ENCODE measurements at places on chromosomes 3 and 15. TPM values are rescaled to one million over a fixed set of nuclear protein-coding genes. Genes with fewer than 3 reads are reported as not detected.

DNA sequence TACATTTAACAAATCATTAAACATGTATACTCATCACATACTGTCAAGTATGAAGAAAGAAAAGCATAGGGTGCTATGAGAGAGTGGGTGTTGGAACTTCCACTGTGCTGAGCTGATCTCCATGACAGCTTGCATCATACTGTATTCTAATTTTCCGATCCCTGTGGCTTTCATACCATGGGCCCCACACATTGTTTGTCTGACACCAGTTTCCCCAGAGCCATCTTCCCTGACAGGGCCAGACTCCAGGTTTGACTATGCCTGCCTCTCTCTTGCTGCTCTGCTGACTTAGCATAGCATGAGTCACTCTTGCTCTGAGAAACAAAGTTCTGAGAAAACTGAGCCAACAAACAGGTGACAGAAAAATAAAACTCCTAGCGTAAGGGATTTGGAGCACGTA, 37.0 kb upstream of the CASR start:
- peaks cover 34% of the 10 kb centered on the region for H3K4me1 ChIP-seq
- DNase-seq = peak; percentile 90
- peaks cover 3% of the 10 kb centered on the region for H3K36me3 ChIP-seq
- H3K4me3 ChIP-seq = no peak overlapping the region
- H3K27me3 ChIP-seq = peaks cover 3% of the 10 kb centered on the region
- peak overlapping the region; percentile 87 for H3K27ac ChIP-seq

CORO2B gene
- 0.07 TPM for total RNA-seq

- peaks cover 3% of the 10 kb centered on the region for H3K27me3 ChIP-seq
- DNase-seq = peak; percentile 83
- H3K36me3 ChIP-seq = peaks cover 4% of the 10 kb centered on the region
- H3K4me1 ChIP-seq = peaks cover 84% of the 10 kb centered on the region
- no peak overlapping the region for H3K4me3 ChIP-seq
- peak overlapping the region; percentile 87 for H3K27ac ChIP-seq
Observed at GRCh38 chr15:69719527-69720240, 267.1 kb downstream of the RPLP1 start.

- H3K36me3 ChIP-seq = no peaks in the 10 kb centered on the region
- H3K4me1 ChIP-seq = peaks cover 8% of the 10 kb centered on the region
- H3K4me3 ChIP-seq = no peak overlapping the region
- H3K27ac ChIP-seq = no peak overlapping the region
- no peak for DNase-seq
Observed at GRCh38 chr15:92650256-92650655, 5.3 kb downstream of the FAM174B start.

DNA sequence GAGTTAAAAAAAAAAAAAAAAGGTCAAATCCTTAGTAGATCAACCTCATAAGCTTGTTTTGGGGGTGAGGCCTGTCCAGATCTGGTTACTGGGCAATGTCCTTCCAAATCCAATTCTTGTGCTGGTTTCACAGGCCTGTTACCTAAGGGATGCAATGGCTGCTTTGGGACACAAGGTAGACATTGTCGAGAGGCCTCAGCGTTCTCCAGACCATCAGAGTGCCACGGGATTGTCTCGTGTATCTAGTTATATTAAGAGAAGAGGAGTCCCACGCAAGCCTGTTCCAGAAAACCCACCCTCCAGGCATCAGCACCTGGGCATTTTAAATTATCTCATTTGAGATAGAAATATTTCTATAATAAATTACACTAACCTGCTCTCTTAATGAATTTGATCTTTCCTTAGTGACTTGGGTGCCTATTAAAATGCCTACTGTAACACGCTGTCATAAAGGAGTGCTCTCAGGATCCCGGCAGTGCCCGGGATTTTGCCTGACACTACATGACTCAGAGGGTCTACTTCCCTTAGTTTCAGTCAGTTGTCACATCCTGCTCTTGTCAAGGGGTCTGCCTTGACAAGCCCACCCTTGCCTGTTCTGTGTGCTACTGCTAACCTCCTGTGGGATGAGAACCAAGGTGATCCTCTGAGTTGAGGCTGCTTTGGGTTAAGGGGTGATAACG, 116.0 kb downstream of the LIPC start:
- no peaks in the 10 kb centered on the region for H3K36me3 ChIP-seq
- no peak overlapping the region for H3K27ac ChIP-seq
- DNase-seq = no peak
- peaks cover 12% of the 10 kb centered on the region for H3K4me1 ChIP-seq

TNFAIP8L3 gene
- total RNA-seq = not detected

LRRC3B gene
- not detected for total RNA-seq

GRCh38 chr15:57668016-57668415, 38.5 kb upstream of the POLR2M start:
- no peaks in the 10 kb centered on the region for H3K36me3 ChIP-seq
- no peaks in the 10 kb centered on the region for H3K4me1 ChIP-seq
- no peak overlapping the region for H3K4me3 ChIP-seq
- no peak for DNase-seq
- no peak overlapping the region for H3K27ac ChIP-seq

- H3K36me3 ChIP-seq = no peaks in the 10 kb centered on the region
- H3K27ac ChIP-seq = no peak overlapping the region
- no peak for DNase-seq
- no peaks in the 10 kb centered on the region for H3K27me3 ChIP-seq
Observed at GRCh38 chr3:138846262-138846791, 11.6 kb upstream of the PIK3CB start.

GRCh38 chr15:67521029-67521782, at the start of gene C15orf61:
Gene C15orf61 (plus strand): TSS chr15:67521131. CDS start chr15:67521249, 118 bp downstream.
- peaks cover 2% of the 10 kb centered on the region for H3K36me3 ChIP-seq
- DNase-seq = peak; percentile 92
- H3K27ac ChIP-seq = peak within 1 kb of the TSS; percentile 99
- peaks cover 23% of the 10 kb centered on the region for H3K4me1 ChIP-seq
- H3K4me3 ChIP-seq = peak within 1 kb of the TSS; percentile 96

- no peaks in the 10 kb centered on the region for H3K36me3 ChIP-seq
- no peak overlapping the region for H3K27ac ChIP-seq
- no peaks in the 10 kb centered on the region for H3K27me3 ChIP-seq
Observed at GRCh38 chr3:17133632-17134545, 249.1 kb downstream of the PLCL2 start.

GRCh38 chr3:60855250-60855649, 396.0 kb downstream of the FHIT start:
- H3K27me3 ChIP-seq = no peaks in the 10 kb centered on the region
- H3K4me3 ChIP-seq = no peak overlapping the region
- no peaks in the 10 kb centered on the region for H3K36me3 ChIP-seq

- no peak overlapping the region for H3K4me3 ChIP-seq
- no peak overlapping the region for H3K27ac ChIP-seq
- no peaks in the 10 kb centered on the region for H3K4me1 ChIP-seq
- DNase-seq = no peak
Observed at GRCh38 chr15:43932907-43933306, 106.1 kb downstream of the WDR76 start.

VGLL3 gene
- total RNA-seq = not detected

DNA sequence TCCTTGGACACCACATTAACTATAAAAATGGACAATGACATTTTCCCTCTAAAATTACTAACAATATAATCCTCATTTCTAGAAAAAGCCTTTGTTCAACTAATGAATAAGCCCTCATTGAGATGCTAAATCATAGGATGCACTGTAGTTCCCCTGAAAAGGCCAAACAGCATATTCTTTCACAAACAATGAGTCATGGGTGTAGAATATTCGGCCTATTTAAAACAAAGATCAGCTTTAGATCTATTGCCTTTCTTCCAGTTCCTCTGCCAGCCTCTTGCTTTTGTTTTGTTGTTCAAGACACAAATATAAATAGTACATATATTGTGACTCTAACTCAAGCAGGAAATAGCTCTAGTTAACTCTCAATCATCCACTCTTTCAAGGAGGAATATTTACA, 82.5 kb downstream of the ADAM10 start:
- peaks cover 3% of the 10 kb centered on the region for H3K4me1 ChIP-seq
- DNase-seq = no peak
- no peaks in the 10 kb centered on the region for H3K27me3 ChIP-seq

GRCh38 chr3:187916072-187916471, 170.8 kb upstream of the BCL6 start:
- no peak overlapping the region for H3K27ac ChIP-seq
- peaks cover 3% of the 10 kb centered on the region for H3K27me3 ChIP-seq
- H3K36me3 ChIP-seq = no peaks in the 10 kb centered on the region
- peaks cover 58% of the 10 kb centered on the region for H3K4me1 ChIP-seq
- H3K4me3 ChIP-seq = no peak overlapping the region

DNA sequence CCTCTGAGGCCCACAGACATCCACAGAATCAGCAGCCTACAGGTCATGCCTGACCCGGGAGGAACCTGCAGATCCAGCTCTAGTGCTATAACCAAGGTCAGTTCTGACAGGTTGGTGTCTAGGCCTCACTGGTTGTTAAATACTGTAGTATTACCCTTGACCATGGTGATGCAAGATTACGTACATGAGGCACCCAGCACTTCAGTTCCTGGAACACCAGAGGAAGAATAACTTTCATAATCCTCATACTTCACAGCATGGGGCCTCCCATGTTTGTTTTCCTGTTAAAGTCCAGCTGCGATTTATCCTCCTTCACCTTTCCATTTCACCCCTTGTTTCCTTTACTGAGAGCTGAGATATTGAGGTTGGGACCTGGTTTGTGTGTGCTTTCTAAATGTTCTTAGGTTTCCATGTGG, 34.4 kb upstream of the GLCE start:
- DNase-seq = no peak
- no peaks in the 10 kb centered on the region for H3K36me3 ChIP-seq
- no peaks in the 10 kb centered on the region for H3K4me1 ChIP-seq
- no peak overlapping the region for H3K4me3 ChIP-seq
- H3K27me3 ChIP-seq = no peaks in the 10 kb centered on the region
- no peak overlapping the region for H3K27ac ChIP-seq

DNA sequence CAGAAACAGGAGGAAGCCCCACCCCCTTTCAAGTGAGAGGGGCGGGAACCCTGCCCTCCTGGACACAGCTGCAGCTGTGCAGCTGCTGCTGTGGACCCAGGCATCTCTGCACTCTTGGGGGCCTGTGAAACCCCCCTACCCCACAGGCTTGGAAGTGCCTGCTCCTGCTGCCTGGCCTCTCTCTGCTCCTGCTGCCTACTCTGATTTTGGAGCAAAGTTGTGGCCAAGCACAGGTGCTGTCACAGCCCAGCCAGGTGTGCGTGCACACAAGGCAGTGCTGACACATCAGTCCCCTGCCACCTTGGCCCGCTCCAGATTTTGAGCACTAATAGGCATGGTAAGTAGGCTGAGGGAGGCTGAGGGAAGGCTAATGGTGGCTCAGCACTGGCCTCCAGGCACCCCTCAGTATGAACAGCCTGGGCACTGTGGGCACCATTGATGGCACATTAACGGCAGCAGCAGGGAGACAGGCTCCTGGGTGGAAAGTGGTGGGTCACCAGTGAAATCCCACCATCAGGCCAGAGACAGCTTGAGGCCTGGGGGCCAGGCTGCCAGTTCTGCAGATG, 890.9 kb downstream of the GBE1 start:
- no peak overlapping the region for H3K27ac ChIP-seq
- no peak overlapping the region for H3K4me3 ChIP-seq
- H3K36me3 ChIP-seq = no peaks in the 10 kb centered on the region
- DNase-seq = no peak
- no peaks in the 10 kb centered on the region for H3K27me3 ChIP-seq
- H3K4me1 ChIP-seq = no peaks in the 10 kb centered on the region

GRCh38 chr15:56950979-56951378, 32.5 kb downstream of the TCF12 start:
- H3K27ac ChIP-seq = no peak overlapping the region
- no peak overlapping the region for H3K4me3 ChIP-seq
- DNase-seq = no peak
- H3K36me3 ChIP-seq = peaks cover 24% of the 10 kb centered on the region

P2RY13 gene
- not detected for total RNA-seq

COLQ gene
- 1.5 TPM for total RNA-seq

GPR62 gene
- not detected for total RNA-seq

INO80 gene
- 22.8 TPM for total RNA-seq

ERICH6 gene
- total RNA-seq = not detected

GRCh38 chr3:172591125-172591605, 67.9 kb upstream of the TNFSF10 start:
- H3K36me3 ChIP-seq = peaks cover 17% of the 10 kb centered on the region
- H3K27me3 ChIP-seq = peaks cover 6% of the 10 kb centered on the region
- H3K27ac ChIP-seq = peak overlapping the region; percentile 49
- no peak for DNase-seq

- peak overlapping the region; percentile 96 for H3K4me3 ChIP-seq
- peaks cover 44% of the 10 kb centered on the region for H3K4me1 ChIP-seq
- no peak for DNase-seq
- H3K27me3 ChIP-seq = no peaks in the 10 kb centered on the region
Observed at GRCh38 chr3:108223928-108224327, 1.7 kb upstream of the IFT57 start.

SRPRB gene
- 66.7 TPM for total RNA-seq

GRCh38 chr15:98547741-98548138, 100.6 kb upstream of the IGF1R start:
- no peak for DNase-seq
- H3K4me1 ChIP-seq = peaks cover 14% of the 10 kb centered on the region
- no peaks in the 10 kb centered on the region for H3K36me3 ChIP-seq
- H3K27me3 ChIP-seq = peaks cover 47% of the 10 kb centered on the region
- peak overlapping the region; percentile 73 for H3K4me3 ChIP-seq
- H3K27ac ChIP-seq = no peak overlapping the region

GRCh38 chr15:50830477-50831354, 65.2 kb upstream of the SPPL2A start:
- H3K36me3 ChIP-seq = no peaks in the 10 kb centered on the region
- H3K27me3 ChIP-seq = peaks cover 1% of the 10 kb centered on the region
- H3K4me3 ChIP-seq = no peak overlapping the region

GRCh38 chr3:177860184-177860583, 662.9 kb upstream of the TBL1XR1 start:
- H3K4me1 ChIP-seq = no peaks in the 10 kb centered on the region
- DNase-seq = no peak
- no peaks in the 10 kb centered on the region for H3K27me3 ChIP-seq
- H3K36me3 ChIP-seq = peaks cover 7% of the 10 kb centered on the region

GRCh38 chr15:75830910-75831805, 12.1 kb upstream of the UBE2Q2 start:
- H3K27me3 ChIP-seq = peaks cover 3% of the 10 kb centered on the region
- H3K27ac ChIP-seq = no peak overlapping the region
- H3K4me1 ChIP-seq = peaks cover 4% of the 10 kb centered on the region
- no peak overlapping the region for H3K4me3 ChIP-seq

ADGRG7 gene
- total RNA-seq = not detected

DZIP1L gene
- total RNA-seq = not detected

GRCh38 chr15:99504823-99505551, 60.8 kb upstream of the MEF2A start:
- peaks cover 2% of the 10 kb centered on the region for H3K27me3 ChIP-seq
- H3K4me1 ChIP-seq = peaks cover 30% of the 10 kb centered on the region
- no peak overlapping the region for H3K27ac ChIP-seq
- H3K4me3 ChIP-seq = no peak overlapping the region
- DNase-seq = peak; percentile 49
- H3K36me3 ChIP-seq = no peaks in the 10 kb centered on the region

DNA sequence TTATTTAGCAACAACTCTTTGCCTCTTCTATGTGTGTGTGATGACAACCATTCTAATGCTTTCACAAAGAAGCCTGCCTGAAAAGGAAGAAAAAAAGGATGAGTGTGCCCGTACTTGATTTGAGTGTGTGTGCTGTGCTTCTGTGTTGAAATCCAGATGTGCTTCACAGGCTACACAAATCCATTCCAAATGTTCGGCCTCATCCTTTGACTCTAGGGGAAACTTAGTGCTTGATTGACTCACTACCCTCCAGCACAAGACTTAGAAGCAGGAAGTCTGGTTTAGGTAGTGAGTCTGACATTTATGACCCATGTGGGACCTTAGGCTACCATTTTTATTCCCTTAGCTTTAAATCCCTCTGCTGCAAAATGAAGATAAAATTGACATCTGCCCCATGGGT, 108.8 kb upstream of the PLAAT1 start:
- peaks cover 14% of the 10 kb centered on the region for H3K27me3 ChIP-seq
- no peak overlapping the region for H3K4me3 ChIP-seq
- DNase-seq = no peak
- H3K36me3 ChIP-seq = no peaks in the 10 kb centered on the region
